Spinal cord (tissue), 10 donors: ENCODE measurements at places on chromosomes 3 and 15.

- H3K4me1 ChIP-seq: no peaks in the 10 kb centered on the region
- no peak overlapping the region for H3K4me3 ChIP-seq
- no peak overlapping the region for H3K27ac ChIP-seq
- DNase-seq: no peak
- H3K36me3 ChIP-seq: no peaks in the 10 kb centered on the region
Observed at GRCh38 chr15:57213862-57214261, 162.4 kb upstream of the CGNL1 start.

DNA sequence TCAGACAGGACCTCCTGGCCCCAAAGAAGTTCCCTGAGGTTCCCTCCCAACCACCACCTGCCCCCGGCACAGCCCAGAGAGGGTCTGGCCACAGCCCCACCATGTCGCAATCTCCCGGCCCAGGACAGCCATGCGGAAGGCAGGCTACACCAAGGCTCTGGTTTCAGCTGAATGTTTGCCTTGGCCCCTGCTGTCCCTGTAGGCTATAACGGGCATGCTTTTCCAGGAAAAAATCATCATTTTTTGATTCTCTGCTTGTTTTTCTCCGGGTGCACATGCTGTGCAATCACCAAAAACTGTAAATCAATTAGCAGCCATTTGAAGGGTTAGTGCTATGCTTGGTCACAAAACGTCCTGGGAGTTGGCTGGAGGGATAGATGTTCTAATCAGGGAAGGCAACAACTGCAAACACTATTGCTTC, 142.7 kb upstream of the IGF1R start:
- no peak overlapping the region for H3K27ac ChIP-seq
- H3K4me3 ChIP-seq: no peak overlapping the region
- H3K36me3 ChIP-seq: no peaks in the 10 kb centered on the region
- H3K4me1 ChIP-seq: no peaks in the 10 kb centered on the region

DNA sequence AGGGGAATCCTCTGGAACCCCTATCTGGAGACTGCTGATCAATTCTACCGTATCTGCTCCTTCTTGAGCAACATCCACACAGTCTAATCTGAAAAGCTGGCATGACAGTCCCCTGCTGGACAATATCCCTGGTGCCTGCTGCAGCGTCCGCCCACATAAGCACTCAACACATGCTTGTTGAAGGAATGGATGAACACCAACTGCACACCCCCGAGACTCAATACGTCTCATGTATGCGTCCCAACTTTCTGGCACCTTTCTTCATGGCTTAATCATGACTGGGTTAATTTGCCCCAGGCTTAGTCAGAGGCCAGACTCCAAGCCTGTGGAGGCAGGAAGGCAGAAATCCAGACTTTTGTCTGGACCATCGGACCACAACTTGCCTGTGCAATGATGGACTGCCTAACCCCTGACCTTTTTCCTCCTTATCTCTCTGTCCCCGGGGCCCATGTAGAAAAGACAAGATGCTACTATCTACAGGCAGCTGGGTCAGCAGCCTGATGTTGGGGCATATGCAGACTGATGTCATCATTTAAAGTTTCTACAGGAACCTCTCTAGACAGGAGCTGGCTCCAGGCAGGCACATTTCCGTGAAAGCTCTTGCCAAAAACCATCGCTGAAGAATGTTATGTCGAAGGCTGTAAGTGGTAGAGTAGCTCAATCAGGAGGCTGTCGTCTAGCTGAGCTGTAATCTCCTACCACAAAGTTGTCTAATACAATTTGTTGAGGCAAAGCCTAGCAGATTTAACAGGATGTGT, 114.1 kb upstream of the TPM1 start:
- no peak overlapping the region for H3K4me3 ChIP-seq
- DNase-seq: no peak
- H3K27me3 ChIP-seq: no peaks in the 10 kb centered on the region
- H3K27ac ChIP-seq: no peak overlapping the region
- H3K36me3 ChIP-seq: no peaks in the 10 kb centered on the region

DNA sequence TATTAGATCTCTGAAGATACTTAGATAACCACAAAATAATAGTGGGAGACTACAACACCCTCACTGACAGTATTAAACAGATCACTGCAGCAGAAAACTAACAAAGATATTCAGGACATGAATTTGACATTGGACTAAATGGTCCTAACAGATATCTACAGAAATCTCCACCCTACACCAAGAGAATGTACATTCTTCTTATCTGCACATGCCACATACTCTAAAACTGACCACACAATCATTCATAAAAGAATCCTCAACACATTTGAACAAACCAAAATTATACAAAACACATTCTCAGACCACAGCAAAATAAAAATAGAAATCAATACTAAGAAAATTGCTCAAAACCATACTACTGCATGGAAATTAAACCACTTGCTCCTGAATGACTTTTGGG, 116.3 kb downstream of the DTWD1 start:
- H3K4me3 ChIP-seq: no peak overlapping the region
- no peak for DNase-seq
- H3K4me1 ChIP-seq: no peaks in the 10 kb centered on the region

- H3K36me3 ChIP-seq: no peaks in the 10 kb centered on the region
- no peak overlapping the region for H3K4me3 ChIP-seq
- H3K27ac ChIP-seq: no peak overlapping the region
- H3K4me1 ChIP-seq: peaks cover 15% of the 10 kb centered on the region
- DNase-seq: no peak
Observed at GRCh38 chr3:42497009-42497731, 5.3 kb upstream of the VIPR1 start.

GRCh38 chr3:30894521-30895251, at the start of gene GADL1:
TSS of gene GADL1 (minus strand) at chr3:30894661. CDS start at chr3:30894614, 47 bp downstream.
- no peaks in the 10 kb centered on the region for H3K36me3 ChIP-seq
- peak within 1 kb of the TSS; percentile 49 for H3K4me3 ChIP-seq
- H3K27ac ChIP-seq: no peak within 1 kb of the TSS
- DNase-seq: peak; percentile 80

DNA sequence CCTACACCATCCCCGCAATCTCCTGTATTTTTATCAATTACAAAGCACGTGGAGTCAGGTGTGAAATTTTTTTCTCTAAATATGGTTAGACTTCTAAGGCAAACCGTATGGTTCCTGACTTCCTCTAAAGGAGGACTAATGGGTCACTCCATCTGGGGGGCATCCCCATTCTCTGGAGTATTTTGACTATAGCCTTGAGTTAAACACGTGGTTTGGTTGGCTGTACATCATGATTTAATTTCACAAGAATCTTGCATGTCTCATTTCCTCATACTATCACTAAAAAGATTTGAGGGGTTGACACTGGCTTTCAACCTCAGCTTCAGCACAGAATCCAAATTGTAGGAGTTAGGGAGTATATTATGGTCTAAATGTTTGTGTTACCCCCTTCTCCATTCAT, 25.3 kb upstream of the ZNF770 start:
- no peak overlapping the region for H3K4me3 ChIP-seq
- H3K4me1 ChIP-seq: no peaks in the 10 kb centered on the region
- H3K27ac ChIP-seq: peak overlapping the region; percentile 59
- no peak for DNase-seq

DNA sequence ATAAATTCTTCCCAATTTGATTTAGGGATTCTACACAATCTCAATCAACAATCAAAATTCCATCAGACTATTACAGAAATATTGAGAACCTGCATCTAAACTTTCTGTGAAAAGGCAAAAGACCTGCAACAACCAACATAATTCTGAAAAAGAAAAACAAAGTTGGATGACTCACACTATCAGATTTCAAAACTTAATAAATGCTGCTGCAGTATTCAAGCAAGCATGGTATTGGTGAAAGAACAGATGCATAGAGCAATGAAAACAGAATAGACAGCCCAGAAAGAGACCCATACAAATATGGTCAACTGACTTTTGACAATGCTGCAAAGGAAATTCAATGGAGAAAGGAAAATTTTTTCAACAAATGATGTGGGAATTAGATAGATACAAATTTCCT, 477.1 kb upstream of the NR2F2 start:
- H3K27ac ChIP-seq: no peak overlapping the region
- H3K36me3 ChIP-seq: no peaks in the 10 kb centered on the region
- no peak for DNase-seq
- H3K27me3 ChIP-seq: no peaks in the 10 kb centered on the region
- no peaks in the 10 kb centered on the region for H3K4me1 ChIP-seq

DNA sequence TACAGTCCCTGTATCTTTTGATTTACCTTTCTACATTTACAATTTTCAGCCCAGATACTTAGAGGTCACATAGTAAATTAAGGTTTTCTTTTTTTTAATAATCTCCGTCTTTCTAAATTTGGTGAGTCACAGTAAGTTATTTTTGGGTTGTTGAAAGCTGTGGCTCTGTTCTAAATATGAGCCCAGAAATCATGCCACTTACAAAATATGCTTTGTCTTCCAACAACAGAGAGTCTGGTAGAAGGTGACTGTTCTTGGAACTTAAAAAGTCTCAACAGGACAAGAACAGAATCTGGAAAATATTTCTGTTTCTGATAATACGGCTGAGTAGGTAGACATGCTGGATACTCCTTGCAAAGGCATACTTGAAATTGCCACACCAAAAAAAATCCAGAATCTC, 16.0 kb downstream of the GOLGA8S start:
- no peak overlapping the region for H3K4me3 ChIP-seq
- no peak overlapping the region for H3K27ac ChIP-seq
- H3K27me3 ChIP-seq: no peaks in the 10 kb centered on the region
- no peaks in the 10 kb centered on the region for H3K36me3 ChIP-seq

DNA sequence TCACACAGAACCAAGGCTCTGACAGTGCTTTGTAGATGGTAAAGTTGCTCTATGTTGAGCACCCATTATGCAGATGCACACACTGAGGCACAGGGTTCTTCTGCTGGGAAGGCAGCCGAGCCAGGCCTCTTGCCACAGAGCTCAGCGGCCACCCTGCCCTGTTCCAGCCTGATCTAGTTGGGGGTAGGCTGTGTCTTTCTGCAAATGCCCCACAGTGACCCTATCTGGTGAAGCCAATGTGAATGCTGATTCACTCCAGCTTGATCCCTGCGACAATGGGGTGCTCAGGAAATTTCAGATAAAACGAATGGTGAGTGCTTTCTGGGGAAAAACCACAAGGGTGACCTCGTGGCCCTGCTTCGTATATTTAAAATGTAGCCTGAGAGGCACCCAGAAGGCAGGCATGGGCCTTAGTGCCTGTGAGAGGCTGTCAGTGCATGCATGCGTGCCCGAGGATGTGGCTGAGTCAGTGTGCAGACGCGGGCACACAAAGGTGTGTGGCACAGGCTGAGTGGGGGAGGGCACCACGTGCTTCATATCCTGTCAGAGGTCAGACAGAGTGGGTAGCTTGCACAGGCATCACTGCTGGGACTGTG, 85.7 kb downstream of the ATP2B2 start:
- no peak overlapping the region for H3K4me3 ChIP-seq
- H3K36me3 ChIP-seq: peaks cover 24% of the 10 kb centered on the region
- H3K27ac ChIP-seq: no peak overlapping the region
- no peak for DNase-seq

GRCh38 chr3:125386811-125387210, 11.7 kb upstream of the ZNF148 start:
- H3K4me1 ChIP-seq: no peaks in the 10 kb centered on the region
- H3K27ac ChIP-seq: no peak overlapping the region
- H3K36me3 ChIP-seq: no peaks in the 10 kb centered on the region
- no peaks in the 10 kb centered on the region for H3K27me3 ChIP-seq
- H3K4me3 ChIP-seq: no peak overlapping the region
- no peak for DNase-seq

GRCh38 chr15:83062768-83063180, 4.3 kb downstream of the BTBD1 start:
- peaks cover 19% of the 10 kb centered on the region for H3K4me1 ChIP-seq
- no peaks in the 10 kb centered on the region for H3K36me3 ChIP-seq
- no peak for DNase-seq
- no peaks in the 10 kb centered on the region for H3K27me3 ChIP-seq
- H3K27ac ChIP-seq: no peak overlapping the region

- DNase-seq: no peak
- H3K4me1 ChIP-seq: no peaks in the 10 kb centered on the region
- no peaks in the 10 kb centered on the region for H3K27me3 ChIP-seq
- H3K36me3 ChIP-seq: peaks cover 4% of the 10 kb centered on the region
- H3K4me3 ChIP-seq: no peak overlapping the region
Observed at GRCh38 chr3:191376516-191377141, 46.3 kb upstream of the UTS2B start.

GRCh38 chr3:17136136-17136721, 251.5 kb downstream of the PLCL2 start:
- H3K4me1 ChIP-seq: peaks cover 8% of the 10 kb centered on the region
- no peak overlapping the region for H3K27ac ChIP-seq
- H3K36me3 ChIP-seq: no peaks in the 10 kb centered on the region
- no peak for DNase-seq

GRCh38 chr3:177994976-177995375, 541.3 kb upstream of the KCNMB2 start:
- no peaks in the 10 kb centered on the region for H3K36me3 ChIP-seq
- no peaks in the 10 kb centered on the region for H3K4me1 ChIP-seq
- no peak overlapping the region for H3K4me3 ChIP-seq
- no peak for DNase-seq
- H3K27me3 ChIP-seq: no peaks in the 10 kb centered on the region

- DNase-seq: no peak
- no peak overlapping the region for H3K27ac ChIP-seq
Observed at GRCh38 chr3:107907996-107908395, 182.8 kb downstream of the CD47 start.

DNA sequence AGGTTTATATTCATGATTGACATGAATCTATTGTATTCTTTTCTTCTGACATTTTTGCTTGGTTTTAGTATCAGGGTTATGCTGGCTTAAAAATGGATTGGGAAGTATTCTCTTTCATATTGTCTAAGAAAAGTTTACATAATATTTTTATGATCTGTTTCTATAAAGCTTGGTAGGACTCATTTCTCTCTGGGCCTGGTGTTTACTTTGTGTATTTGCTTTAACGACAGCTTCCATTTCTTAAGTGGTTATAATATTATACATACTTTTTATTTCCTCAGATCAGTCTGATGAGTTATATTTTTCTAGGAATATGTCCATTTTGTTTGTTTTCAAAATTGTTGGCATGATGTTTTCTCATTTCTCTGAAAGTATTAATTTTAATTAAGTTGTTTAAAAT, 117.9 kb upstream of the IL12A start:
- H3K27me3 ChIP-seq: no peaks in the 10 kb centered on the region
- no peaks in the 10 kb centered on the region for H3K4me1 ChIP-seq
- H3K36me3 ChIP-seq: peaks cover 2% of the 10 kb centered on the region
- H3K4me3 ChIP-seq: no peak overlapping the region
- no peak overlapping the region for H3K27ac ChIP-seq

DNA sequence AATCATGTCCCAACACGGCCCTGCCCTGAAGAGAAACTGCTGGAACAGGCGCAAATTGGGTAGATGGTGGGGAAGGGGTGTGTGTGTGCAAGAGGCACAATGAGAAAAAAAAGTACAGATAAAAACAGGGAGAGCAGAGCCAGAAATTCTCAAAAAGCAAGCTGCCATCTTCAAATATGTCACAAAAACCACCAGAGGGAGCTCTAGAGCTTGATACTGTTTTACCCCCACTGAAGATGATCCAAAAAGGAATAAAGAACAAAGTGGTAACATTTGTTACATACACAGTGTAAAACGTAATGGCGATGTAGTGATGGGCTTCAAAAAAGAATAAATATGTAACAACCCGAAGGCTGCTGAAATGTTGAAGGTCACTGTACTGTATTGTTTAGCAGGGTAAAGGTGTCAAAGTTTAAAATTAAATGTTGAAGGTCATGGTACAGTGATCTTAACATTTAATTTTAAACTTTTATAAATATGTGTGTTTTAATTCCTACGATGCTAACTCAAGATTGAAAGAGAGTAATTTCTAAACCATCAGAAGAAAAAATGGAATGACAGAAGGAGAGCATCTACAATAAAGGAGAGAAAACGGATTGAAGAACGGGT, 6.0 kb downstream of the SNRPA1 start:
- no peak for DNase-seq
- peaks cover 4% of the 10 kb centered on the region for H3K4me1 ChIP-seq
